ENCODE measurements at places on chromosomes 12 and 14. TPM values are rescaled to one million over a fixed set of nuclear protein-coding genes. Genes with fewer than 3 reads are reported as not detected.

INSM2 gene
- 0.04 TPM for polyA plus RNA-seq

PPM1H gene
- 4.1 TPM for polyA plus RNA-seq

CGRRF1 gene
- polyA plus RNA-seq, result 38.9 TPM

RPS6KL1 gene
- polyA plus RNA-seq, result 1.8 TPM

SIX6 gene
- polyA plus RNA-seq, result not detected

POTEG gene
- polyA plus RNA-seq, result not detected

STXBP6 gene
- polyA plus RNA-seq, result 9.1 TPM

SLC17A8 gene
- 0.60 TPM for polyA plus RNA-seq

SDR39U1 gene
- polyA plus RNA-seq, result 37.9 TPM

CCDC197 gene
- not detected for polyA plus RNA-seq

CCDC196 gene
- polyA plus RNA-seq, result not detected

IL31 gene
- not detected for polyA plus RNA-seq

SLCO1C1 gene
- polyA plus RNA-seq, result 0.47 TPM

NID2 gene
- polyA plus RNA-seq, result 145 TPM

GRCh38 chr14:39467889-39468524 is 35.8 kb upstream of the FBXO33 start:
- no peak for DNase-seq

- no peak for DNase-seq
These were observed 567.8 kb upstream of the TBX3 start for GRCh38 chr12:115251727-115252126.

- no peak for DNase-seq
These were observed 754.5 kb downstream of the C12orf50 start for GRCh38 chr12:87274594-87275245.

DNA sequence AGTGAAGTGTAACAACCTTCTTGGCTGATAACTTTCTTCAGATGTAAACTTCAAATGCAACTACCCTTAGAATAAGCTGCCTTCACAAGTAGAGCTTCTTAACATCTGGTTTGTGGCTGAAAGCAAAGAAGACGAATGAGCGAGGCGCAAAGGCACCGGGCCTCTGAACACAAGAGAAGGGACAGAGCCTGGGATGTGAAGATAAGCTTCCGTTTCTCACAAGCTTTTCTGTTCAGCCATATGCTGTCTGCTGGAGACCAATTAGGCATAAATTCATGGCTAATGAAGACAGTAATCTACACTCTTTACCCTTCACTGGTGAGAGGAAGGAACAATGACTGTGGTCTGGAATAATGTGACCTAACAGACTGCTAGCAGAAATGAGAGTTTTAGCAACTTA is 195.2 kb downstream of the ATXN7L3B start:
- no peak for DNase-seq

DNA sequence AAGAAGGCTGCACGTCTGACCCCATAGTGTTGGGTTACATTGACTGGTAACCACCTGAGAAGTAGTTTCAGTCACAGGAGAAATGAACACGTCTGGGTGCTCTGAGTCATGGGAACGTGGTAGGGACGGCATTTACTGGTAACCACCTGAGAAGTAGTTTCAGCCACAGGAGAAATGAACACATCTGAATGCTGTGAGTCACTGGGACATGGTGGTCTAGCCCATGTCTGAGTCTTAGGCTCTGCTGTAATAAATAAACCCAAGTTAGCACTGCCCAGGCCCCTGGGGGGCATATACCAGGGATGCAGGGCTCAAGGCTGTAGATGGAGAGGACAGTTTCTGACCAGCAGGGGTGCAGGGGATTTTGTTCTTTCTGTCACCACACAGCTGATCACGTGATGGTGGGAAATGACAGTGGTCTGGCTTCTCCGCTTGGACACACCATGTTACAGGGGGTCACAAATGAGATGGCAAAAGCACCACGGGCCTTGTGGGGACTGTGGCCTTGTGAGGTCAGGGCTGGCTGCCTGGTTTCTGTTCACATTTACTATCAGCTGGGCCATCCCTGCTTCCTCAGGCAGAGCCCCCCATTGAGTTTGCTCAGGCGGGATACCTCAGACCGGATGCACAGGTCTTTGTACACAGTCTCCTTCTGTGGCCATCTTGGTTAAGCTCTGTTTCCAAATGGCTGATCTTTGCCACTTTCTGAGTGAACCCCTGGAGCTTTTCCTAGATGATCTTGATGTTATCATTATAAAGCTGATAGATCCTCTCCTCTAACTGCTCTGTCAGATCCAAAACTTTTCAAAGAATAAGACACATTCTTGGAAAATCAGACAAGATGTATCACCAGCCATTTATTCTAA is 9.8 kb upstream of the C12orf42 start:
- no peak for DNase-seq

DNA sequence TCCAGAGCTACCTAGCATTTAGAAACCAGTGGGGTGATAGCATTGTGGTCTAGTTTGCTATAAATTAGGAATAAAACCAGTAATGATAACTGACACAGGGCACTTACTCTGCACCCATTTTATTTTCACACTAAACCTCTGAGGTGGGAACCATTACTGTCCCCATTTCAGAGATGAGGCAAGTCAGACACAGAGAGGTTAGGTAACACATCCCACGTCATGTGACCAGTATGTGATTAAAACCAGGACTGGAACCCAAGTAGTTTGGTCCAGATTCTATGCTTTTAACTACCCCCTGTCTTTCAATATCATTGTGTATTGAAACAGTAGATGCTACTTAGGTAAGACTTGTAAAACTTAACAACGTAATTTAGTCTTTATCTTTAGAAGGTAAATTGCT is 110.2 kb downstream of the PLXNC1 start:
- DNase-seq, result no peak

GRCh38 chr12:121996945-121997612 is 24.6 kb upstream of the BCL7A start:
- DNase-seq, result no peak

GRCh38 chr14:22973217-22974032 is 8.9 kb downstream of the AJUBA start:
- no peak for DNase-seq

GRCh38 chr12:43858096-43858495 is 22.2 kb downstream of the TMEM117 start:
- DNase-seq, result no peak

DNA sequence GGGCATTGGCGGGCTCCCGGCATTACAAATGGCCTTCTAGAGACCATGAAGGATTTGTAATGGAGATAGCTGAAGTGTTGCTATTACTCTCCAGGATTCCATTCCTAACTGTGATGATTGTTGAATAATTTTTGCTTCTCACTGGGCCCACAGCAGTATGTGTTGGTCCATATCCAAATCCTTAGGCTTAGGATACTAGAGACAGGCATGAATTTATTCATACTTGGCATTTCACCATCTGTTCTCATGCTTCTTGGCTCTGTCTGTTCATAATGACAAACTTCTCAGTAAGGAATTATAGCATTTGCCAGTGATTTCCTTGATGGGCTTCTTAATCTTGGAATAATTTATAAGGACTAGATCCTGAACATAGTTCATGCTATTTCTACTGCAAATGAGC is 832.9 kb downstream of the C12orf50 start:
- DNase-seq, result no peak

DNA sequence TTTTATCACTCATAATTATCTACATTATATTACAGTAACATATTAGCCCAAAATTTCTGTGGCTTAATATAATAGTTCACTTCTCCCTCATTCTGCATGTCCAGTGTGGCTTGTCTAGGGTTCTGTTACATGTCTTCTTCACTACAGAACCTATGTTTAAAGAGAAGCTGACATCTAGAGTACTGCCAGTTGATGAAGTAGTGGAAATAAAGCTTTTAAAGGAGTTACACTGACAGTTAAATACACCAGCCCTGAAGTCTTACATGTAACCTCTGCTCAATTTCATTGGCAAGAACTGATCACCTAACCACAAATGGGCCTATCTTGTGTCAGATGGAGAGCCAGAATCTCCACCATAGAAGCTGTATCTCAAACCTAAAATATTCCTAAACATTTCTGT is 32.9 kb downstream of the RPS6KA5 start:
- DNase-seq, result no peak

DNA sequence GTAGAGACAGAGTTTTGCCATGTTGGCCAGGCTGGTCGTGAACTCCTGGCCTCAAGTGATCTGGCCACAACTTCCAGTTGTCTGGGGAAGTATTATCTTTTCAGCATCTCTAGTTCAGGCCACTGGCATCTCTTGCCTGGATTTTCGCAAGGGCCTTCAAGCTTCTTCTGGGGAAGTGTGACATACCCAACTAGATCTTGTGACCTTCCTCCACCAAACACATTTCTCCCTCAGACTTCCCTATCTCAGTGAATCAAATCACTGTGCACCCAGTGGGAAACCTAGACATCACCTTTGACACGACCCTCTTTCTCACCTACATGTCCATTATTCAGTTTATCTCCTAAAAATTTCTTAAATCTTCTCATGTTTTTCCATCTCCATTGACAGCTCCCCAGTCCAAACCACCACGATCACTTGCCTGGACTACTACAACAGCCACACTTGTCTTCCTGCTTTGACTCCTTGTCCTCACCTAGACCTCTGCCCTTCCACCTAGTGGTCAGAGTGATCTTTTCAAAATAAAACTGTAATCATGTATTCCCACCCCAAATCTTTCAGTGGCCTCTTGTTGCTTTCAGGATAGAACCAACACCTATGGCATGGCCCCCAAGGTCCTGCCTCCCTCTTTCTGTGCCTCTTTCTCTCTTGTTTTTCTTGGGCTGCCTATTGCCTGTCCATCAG is 3.3 kb downstream of the EEF1AKMT3 start:
- DNase-seq, result no peak

- peak; percentile 39 for DNase-seq
These were observed 55.4 kb downstream of the KCNJ8 start for GRCh38 chr12:21718944-21719650.

GRCh38 chr14:77458249-77458950 is 507 bp downstream of the AHSA1 start:
- no peak for DNase-seq

DNA sequence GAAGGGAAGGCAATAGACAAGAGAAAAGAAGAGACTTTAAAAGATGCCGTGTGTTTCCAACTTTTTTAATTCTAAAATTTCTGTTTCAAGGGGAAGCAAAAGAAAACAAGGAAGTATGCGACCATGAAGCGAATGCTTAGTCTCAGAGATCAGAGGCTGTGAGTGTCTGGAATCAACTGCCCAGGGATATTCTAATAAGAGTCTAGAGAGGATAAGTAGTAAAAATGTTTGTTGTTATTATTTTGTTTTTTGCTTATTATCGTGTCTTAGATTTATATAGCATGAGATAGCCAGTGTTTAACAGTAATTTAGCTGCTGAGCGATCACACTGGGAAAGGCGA is 421 bp downstream of the FCF1 start:
- DNase-seq, result no peak

GRCh38 chr14:57960946-57961785 is 95.3 kb upstream of the SLC35F4 start:
- DNase-seq, result no peak

DNA sequence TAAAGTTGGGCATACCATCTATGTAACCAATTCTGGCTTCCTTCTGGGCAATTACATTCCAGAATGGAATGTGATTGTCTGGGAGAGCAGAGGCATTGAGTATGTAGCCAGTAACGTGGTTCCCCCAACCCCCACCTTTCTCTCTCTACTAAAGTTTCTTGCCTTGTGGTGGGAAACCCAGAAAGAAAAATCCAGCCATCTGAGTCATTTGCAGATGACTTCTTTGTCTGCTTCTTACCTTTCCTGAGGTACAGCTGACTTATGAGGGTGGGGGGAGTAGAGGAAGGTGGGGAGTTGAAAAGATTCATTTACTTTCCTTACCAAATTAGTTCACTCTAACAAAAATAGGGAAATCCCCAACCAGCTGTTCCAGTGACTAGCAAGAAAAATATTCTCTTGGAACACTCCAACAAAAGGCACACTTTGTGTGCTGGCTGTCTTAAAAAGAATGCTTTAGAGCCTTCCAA is 112.1 kb upstream of the FRMD6 start:
- no peak for DNase-seq

GRCh38 chr12:56581418-56582145 is 48.5 kb downstream of the BAZ2A start:
- DNase-seq, result no peak

GRCh38 chr14:74425525-74426201 is 347 bp downstream of the SYNDIG1L start:
- no peak for DNase-seq

GRCh38 chr12:79710707-79711483 is 20.1 kb upstream of the PAWR start:
- no peak for DNase-seq

GRCh38 chr14:28375295-28375694 is 391.3 kb upstream of the FOXG1 start:
- DNase-seq, result no peak

DNA sequence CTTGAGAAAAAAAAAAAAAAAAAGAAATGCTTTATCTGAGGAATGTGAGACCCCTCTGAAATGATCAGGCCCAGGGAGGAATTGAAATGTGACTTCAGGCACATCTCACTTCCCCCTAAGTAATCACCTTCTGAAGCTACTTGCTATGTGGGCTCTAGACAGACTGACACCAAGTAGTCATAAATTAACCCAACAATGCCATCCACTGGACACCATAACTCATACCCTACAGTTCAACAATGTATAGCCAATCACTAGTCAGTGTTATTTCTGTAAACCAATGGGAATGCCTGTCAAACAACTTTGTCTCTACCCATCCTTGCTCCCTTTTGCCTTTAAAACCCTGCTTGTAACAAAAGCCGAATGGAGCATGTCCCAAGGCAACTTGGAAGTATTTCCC is 182.7 kb upstream of the TMPO start:
- no peak for DNase-seq

GRCh38 chr12:113467502-113468364 is 3.9 kb downstream of the LHX5 start:
- no peak for DNase-seq

DNA sequence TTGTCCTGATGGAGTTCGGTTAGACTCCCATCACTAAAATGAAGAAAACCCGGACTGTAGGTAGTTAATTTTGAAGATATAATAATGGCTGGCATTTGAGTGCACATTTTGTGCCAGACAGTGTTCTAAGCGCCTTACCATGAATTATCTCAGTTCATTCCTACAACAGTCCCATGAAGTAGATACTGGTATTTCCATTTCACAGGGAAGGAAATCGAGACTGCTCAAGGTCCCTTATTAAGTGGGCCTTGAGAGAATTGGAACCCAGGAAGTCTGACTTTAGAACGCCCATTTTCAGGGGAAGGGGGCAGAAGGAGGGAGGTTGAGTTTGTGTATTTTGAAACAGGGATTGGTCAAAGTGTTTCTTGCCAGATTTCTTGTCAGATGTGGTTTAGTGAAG is 855 bp downstream of the MNAT1 start:
- DNase-seq, result no peak

GRCh38 chr14:67986131-67986841 is 166.7 kb downstream of the RAD51B start:
- no peak for DNase-seq

- DNase-seq, result no peak
These were observed 1037.8 kb downstream of the BCL11B start for GRCh38 chr14:98234208-98234607.

GRCh38 chr12:124433879-124434278 is 133.5 kb downstream of the NCOR2 start:
- no peak for DNase-seq

GRCh38 chr14:69363055-69363454 is 35.0 kb downstream of the ERH start:
- DNase-seq, result no peak
